Hippocampal formation (tissue), 2 donors: ENCODE measurements at places on chromosomes 2 and 18.

- DNase-seq, result no peak
These were observed 127.3 kb upstream of the LGALSL start for GRCh38 chr2:64326578-64327050.

- DNase-seq, result no peak
These were observed 457.0 kb upstream of the HNMT start for GRCh38 chr2:137507237-137507636.

DNA sequence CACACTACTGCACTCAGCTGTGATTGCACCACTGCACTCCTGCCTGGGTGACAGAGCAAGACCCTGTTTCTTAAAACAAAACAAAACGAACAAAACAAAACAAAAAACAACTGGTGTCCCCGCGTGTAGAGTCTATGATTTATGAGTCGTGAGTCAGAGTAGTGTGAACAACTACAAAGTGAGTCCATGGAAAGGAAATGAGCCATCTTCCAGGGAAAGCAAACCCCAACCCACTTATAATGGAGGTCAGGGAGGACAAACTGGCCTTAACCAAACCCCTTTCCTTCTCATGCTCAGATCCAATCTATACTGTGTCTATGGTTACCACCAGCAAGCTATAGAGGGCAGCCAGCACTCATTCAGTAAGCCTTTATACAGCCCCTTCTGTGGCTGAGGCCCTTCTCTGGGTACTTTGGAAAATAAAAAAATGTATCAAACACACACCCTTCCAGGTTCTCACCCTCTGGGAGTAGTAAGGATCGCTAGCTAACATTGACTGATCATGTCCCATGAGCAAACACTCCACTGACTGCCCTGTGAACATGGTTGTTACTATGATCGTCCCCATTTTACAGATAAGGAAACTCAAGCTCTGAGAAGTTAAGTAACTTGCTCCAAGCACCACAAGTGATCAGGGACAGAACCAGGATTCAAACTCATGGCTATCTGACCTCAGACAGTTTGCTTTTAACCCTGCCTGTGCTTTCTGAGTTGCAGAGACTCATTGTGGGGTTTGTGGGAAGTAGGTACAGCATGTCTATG is 24.7 kb upstream of the COLEC12 start:
- no peak for DNase-seq

- DNase-seq, result no peak
These were observed 10.8 kb upstream of the SESTD1 start for GRCh38 chr2:179275253-179276012.

- no peak for DNase-seq
These were observed 75.9 kb downstream of the TXNL1 start for GRCh38 chr18:56562479-56562878.
